Osteocyte (in vitro differentiated cells): ENCODE measurements at places on chromosomes 3 and 15. TPM values are rescaled to one million over a fixed set of nuclear protein-coding genes. Genes with fewer than 3 reads are reported as not detected.

- no peak overlapping the region for H3K27ac ChIP-seq
- DNase-seq = no peak
- H3K4me1 ChIP-seq = peaks cover 15% of the 10 kb centered on the region
- no peaks in the 10 kb centered on the region for H3K27me3 ChIP-seq
- no peaks in the 10 kb centered on the region for H3K36me3 ChIP-seq
- no peak overlapping the region for H3K4me3 ChIP-seq
These were observed 223.7 kb downstream of the MAGI1 start for GRCh38 chr3:65814845-65815578.

- H3K27me3 ChIP-seq = no peaks in the 10 kb centered on the region
- H3K36me3 ChIP-seq = peaks cover 3% of the 10 kb centered on the region
- no peak for DNase-seq
- H3K4me1 ChIP-seq = peaks cover 3% of the 10 kb centered on the region
These were observed at the start of gene CLDN18 for GRCh38 chr3:138009476-138010272. Gene CLDN18 (plus strand): TSS chr3:138010165. CDS start chr3:138010226, 61 bp downstream.

DNA sequence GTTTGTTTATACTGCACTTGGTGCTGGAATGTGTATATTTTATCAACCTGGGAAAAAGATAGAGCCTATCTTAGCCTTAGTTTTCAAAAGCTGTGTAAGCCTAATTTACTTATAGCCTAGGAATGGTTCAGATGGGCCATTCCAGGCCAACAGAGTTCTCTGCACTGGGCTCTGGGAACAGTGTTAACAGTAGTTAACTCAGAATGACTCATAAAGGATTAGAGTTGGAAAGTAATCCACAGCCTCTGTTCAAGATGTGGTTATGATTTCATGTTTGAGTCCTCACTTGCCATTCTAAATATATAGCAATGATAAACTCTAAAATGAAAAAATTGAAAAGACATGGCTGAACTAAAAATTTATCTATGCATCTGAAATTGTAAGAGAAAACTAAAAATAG, 22.6 kb upstream of the PEX5L start:
- no peak overlapping the region for H3K4me3 ChIP-seq
- peaks cover 7% of the 10 kb centered on the region for H3K27me3 ChIP-seq
- H3K4me1 ChIP-seq = no peaks in the 10 kb centered on the region
- H3K27ac ChIP-seq = no peak overlapping the region

CLDN16 gene
- not detected in 2 replicates for total RNA-seq

CHRFAM7A gene
- 1.7 and 3.4 TPM in 2 replicates for total RNA-seq

DNA sequence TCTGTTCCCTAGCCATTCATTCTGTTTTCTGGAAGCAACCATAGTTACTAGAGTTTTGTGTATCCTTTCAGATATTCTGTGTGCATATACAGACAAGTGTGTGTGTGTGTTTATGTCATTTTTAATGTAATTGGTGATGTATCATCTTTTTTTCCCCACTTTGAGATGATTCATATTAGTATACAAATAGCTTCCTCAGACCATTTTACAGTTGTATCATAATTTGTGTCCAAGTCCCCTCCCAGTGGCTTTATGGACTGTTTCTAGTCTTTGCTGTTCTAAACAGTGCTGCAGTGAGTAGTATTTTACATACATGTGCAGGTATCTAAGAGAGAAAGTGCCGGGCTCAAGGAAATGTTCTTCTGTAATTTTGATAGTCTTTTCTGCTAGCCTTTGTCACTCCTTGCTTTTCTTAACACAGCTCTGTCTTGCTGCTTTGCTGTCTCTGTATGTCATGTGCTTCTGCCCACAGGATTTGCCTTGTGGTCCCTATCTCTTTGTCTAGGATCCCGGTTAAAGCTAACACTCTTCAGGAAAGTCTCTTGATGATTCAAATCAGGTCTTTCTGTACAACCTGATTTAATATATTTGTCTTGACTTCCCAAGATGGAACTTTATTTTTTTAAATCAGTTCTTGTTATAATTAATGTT, 31.5 kb upstream of the FBXL22 start:
- no peak overlapping the region for H3K4me3 ChIP-seq
- peaks cover 39% of the 10 kb centered on the region for H3K36me3 ChIP-seq
- peaks cover 3% of the 10 kb centered on the region for H3K4me1 ChIP-seq
- H3K27ac ChIP-seq = peak overlapping the region; percentile 5
- no peaks in the 10 kb centered on the region for H3K27me3 ChIP-seq
